ENCODE measurements at places on chromosomes 13 and 19. TPM values are rescaled to one million over a fixed set of nuclear protein-coding genes. Genes with fewer than 3 reads are reported as not detected.

DNA sequence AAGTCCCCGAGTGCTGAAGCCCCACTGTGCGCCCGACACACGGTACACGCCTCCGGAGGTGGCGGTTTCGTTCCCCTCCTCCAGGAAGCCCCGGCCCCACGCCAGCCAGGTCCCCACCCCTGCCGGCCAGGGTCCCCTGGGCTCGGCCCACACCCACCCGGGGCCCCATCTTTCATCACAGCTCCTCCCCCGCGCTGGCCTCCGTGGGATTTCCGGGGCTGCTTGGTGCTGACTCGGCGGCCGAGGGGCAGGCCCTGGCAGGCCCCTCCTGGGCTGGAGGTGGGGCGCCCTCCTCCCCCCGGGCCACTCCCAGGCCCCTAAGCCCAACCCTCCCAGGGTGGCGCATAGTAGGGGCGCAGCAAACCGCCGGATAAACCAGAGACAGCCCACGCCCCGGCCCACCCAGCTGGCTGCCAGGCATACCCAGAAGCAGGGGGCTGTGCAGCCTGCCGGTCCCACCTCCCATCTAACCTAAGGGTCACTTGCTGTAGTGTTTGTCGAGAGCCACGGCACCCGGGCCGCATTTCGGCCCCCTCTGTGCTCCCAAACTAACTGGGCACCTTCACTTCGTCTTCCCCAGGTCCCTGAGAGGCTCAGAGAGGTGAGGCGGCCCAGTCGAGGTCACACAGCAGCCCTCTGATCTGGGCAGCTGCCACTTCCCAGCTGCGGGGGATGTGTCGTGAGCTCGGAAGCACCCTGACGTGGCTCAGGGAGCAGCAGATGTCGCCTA, 6.6 kb downstream of the ZBTB7A start:
- no peaks in the 10 kb centered on the region for H3K4me1 ChIP-seq
- no peak overlapping the region for H3K4me3 ChIP-seq
- peak; percentile 32 for DNase-seq
- H3K27me3 ChIP-seq: no peaks in the 10 kb centered on the region

DNA sequence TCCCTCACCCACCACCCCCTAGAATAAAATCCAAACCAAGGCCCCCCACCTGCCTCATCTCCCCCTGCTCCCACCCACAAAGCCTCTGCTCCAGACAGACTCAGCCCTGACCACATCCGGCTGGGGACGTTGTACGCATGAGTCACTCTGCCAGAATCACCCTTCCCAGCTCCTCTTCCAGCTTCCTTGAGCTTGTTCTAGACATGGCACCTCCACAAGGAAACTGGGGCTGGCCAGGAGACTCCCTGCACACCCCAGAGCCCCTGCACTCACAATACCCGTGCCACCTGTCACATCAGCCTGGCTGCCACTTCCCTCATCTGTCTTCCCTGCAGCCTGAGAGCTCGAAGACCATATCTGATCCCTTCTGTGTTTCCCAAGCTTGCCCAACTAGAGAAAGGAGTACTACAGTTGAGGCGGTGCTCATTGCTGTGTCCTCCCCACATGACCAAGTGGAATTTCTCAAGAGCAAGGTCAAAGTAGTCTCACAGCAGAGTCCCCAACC, 9.7 kb downstream of the DEDD2 start:
- no peak overlapping the region for H3K4me3 ChIP-seq
- H3K4me1 ChIP-seq: no peaks in the 10 kb centered on the region
- no peak for DNase-seq
- H3K27me3 ChIP-seq: no peaks in the 10 kb centered on the region

DNA sequence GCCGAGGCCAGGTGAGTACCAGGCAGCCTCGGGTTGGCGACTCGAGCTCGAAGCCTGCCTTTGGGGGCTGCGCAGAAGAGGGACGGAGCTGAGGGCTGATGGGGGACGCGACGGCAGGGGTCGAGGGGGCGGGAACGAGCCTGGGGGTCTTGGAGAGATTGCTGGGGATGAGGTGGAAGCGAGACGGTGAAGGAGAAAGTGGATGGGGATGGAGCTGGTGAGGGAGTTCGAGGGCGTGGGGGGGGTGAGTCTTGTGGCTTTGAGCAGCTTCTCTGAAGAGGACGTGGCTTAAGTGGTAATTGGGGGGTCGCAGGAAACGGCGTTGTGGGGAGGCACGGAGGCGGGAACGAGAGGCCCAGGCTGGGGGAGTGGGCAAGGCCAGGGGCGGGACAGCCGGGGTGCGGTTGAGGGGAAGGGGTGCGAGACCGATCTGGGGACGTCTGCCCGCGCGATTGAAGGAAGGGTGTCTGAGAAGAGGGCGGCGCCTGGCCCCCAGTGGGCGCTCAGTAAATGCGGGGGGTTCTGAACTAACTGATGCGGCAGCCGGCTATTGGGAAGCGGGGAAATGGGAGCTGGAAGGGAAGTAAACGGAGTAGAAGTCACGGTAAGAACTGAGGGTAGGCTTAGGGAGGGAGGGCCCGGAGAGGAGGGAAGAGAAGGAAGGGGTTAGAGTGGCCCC, 426 bp downstream of the MYO9B start:
- H3K4me1 ChIP-seq: peaks cover 8% of the 10 kb centered on the region
- no peak for DNase-seq
- peak overlapping the region; percentile 94 for H3K4me3 ChIP-seq
- H3K36me3 ChIP-seq: peaks cover 19% of the 10 kb centered on the region
- H3K27me3 ChIP-seq: no peaks in the 10 kb centered on the region

DNA sequence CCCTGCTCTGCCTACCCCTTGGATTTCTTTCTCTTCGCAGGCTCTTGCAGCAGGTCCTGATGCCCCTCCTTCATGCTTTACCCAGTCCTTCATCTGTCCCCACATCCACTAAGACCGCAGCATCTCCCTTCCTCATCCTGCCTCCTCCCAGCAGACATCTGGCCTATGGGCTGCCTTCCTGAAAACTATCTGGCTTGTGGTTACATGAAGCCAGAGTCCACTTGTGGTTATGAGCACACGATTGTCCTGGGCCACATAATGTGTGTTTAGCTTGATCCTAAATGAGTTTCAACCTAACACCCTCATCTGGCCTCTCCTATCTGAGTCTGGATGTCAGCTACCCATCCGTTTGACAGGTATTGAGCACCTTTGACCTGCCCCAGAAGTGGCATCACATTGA, 5.5 kb upstream of the ZNF175 start:
- H3K4me1 ChIP-seq: no peaks in the 10 kb centered on the region

Gene LHB
- not detected for total RNA-seq

DNA sequence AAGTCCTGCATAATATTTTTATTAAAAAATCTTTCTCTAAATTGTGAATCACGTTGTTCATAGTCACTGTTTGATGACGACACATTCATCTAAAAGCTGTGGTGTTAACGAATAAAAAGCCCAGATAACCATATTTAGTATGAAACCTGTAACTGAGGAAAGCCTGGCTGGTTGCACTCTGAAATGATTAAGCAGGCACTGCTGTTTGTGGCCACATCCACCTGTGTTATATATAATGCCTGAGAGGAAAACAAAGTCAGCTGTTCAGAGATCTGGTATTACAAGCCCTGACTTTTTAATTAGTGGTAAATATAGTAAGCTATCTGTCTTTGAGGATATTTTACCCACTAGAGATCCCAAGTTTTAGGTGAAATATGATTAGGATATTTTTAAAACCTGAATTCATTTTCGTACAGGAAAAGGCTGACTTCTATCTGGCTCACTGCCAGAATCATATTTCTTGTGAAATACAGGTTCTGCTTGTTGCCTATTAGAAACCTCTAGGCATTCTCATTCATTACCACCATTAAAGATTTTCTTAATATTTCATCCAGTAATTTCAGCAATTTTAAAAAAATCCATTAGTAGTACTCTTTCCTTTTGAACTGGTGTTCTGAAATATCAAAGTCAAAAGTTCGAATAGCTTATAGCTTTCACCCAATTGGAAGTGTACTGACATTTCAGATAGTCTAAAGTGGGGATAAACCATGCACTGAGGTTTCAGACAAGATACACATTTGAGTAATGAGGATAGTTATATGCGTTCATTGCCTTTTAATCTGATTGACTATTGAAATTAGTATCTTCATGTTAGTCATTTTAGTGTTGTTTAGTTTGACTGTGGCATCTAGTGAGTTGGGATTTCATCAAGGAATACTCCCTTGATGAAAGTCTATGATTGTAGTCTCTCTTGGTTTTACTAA, 79.7 kb downstream of the LMO7 start:
- no peak for DNase-seq
- no peaks in the 10 kb centered on the region for H3K4me1 ChIP-seq
- H3K27me3 ChIP-seq: no peaks in the 10 kb centered on the region
- no peak overlapping the region for H3K27ac ChIP-seq
- H3K4me3 ChIP-seq: no peak overlapping the region

Gene ELF1
- 14.8 TPM for total RNA-seq

Gene NDUFA7
- 70.7 TPM for total RNA-seq

Gene CAPS
- total RNA-seq: 2.5 TPM

DNA sequence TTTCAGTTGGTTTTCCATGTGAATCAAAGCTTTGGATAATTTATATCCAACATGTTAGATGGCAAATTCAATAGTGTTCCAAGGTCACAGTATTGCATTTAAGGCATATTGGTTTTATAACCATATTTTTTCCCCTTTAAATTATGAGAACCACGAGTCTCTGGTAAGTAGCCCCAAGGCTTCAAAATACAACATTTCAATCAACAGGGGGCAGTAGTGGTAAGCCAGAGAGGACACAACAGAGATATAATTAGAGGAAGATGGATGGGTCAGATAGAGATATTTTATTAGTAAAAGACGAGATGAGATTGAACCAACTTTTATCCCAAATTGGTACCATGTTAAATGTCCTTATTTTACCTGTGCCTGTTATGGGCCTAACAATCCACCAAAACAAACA, 53.1 kb downstream of the KL start:
- no peak for DNase-seq
- no peak overlapping the region for H3K27ac ChIP-seq
- H3K36me3 ChIP-seq: no peaks in the 10 kb centered on the region
- H3K27me3 ChIP-seq: no peaks in the 10 kb centered on the region
- H3K4me3 ChIP-seq: no peak overlapping the region

DNA sequence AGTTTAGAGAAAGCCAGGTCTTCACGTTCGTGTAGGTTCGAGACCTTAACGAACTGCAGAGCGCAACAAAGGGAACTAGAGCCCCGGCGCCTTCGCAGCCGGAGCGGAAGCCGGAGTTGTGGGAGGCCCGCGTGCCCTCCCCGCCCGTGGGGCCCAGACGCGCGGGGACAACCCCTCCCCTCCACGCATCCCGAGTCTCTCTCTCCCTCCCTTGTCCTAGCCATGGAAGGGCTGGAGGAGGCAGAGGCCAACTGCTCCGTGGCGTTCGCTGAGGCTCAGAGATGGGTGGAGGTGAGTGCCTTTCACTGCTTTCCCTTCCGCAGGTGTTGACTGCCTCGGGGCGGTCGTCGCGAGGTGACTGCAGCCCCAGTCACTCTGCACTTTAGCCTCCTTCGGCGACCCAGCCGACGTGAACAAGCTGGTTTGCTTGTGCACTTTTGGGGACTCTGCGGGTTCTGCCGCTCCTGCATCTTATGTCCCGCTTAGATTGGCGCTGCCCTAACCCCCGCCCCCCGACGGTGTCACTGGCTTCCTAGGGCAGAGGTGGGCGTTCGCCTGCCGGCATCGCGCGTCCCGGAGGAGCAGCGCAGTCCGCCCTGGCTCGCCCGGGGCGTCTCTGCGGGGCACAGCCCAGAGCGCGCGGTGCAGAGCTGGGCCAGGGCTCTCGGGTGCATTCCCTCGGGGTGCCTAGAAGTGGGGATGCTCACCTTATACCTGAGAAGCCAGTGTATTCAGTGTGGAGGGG, 478 bp downstream of the LMO7 start:
- peaks cover 13% of the 10 kb centered on the region for H3K4me1 ChIP-seq
- peak overlapping the region; percentile 80 for H3K4me3 ChIP-seq
- H3K27me3 ChIP-seq: no peaks in the 10 kb centered on the region
- H3K36me3 ChIP-seq: no peaks in the 10 kb centered on the region
- H3K27ac ChIP-seq: no peak overlapping the region

DNA sequence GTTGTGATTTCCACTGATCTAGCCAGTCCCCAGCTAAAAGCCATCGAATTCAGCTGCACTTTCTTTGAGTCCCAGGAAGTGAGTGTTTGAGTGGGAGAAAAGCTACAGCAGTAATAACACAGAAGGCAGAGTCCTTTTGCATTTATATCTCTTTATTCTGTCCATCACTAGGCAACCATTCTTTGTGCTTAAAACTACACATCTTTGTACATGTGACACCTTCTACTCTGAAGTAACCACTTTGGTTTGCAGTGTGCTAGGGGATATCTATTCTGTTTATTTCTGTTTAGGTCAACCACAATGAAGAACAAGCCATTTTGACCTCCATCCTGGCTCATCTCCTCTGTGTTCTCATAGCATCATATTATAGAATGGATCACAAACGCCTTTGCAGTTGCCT, 226.0 kb upstream of the SERP2 start:
- H3K27ac ChIP-seq: no peak overlapping the region
- H3K36me3 ChIP-seq: no peaks in the 10 kb centered on the region
- no peaks in the 10 kb centered on the region for H3K4me1 ChIP-seq
- no peaks in the 10 kb centered on the region for H3K27me3 ChIP-seq
- DNase-seq: no peak

- no peak for DNase-seq
- no peaks in the 10 kb centered on the region for H3K27me3 ChIP-seq
- H3K36me3 ChIP-seq: peaks cover 15% of the 10 kb centered on the region
- no peak overlapping the region for H3K27ac ChIP-seq
- H3K4me3 ChIP-seq: no peak overlapping the region
- no peaks in the 10 kb centered on the region for H3K4me1 ChIP-seq
Measured at GRCh38 chr19:10899151-10899653, 27.8 kb downstream of the CARM1 start.

- H3K36me3 ChIP-seq: peaks cover 35% of the 10 kb centered on the region
- no peaks in the 10 kb centered on the region for H3K4me1 ChIP-seq
- no peak overlapping the region for H3K27ac ChIP-seq
- H3K4me3 ChIP-seq: no peak overlapping the region
- DNase-seq: no peak
Measured at GRCh38 chr13:77056382-77056781, 29.4 kb upstream of the FBXL3 start.

GRCh38 chr19:7516333-7516732, 430 bp downstream of the ZNF358 start:
- H3K27me3 ChIP-seq: no peaks in the 10 kb centered on the region
- no peak for DNase-seq
- peaks cover 13% of the 10 kb centered on the region for H3K36me3 ChIP-seq
- H3K4me3 ChIP-seq: peak overlapping the region; percentile 76
- 0 out of 2 replicates have a peak, but pooled peaks cover 4% of the 10 kb centered on the region for H3K4me1 ChIP-seq

Gene ZNF724
- total RNA-seq: 56.7 TPM

Gene PRODH2
- total RNA-seq: not detected

Gene URI1
- total RNA-seq: 51.1 TPM

GRCh38 chr19:53183146-53183764, 9.9 kb downstream of the ZNF665 start:
- H3K27me3 ChIP-seq: no peaks in the 10 kb centered on the region
- no peak overlapping the region for H3K27ac ChIP-seq
- H3K4me1 ChIP-seq: no peaks in the 10 kb centered on the region
- peaks cover 51% of the 10 kb centered on the region for H3K36me3 ChIP-seq
- H3K4me3 ChIP-seq: no peak overlapping the region
